Activated CD8-positive, alpha-beta T cell treated with anti-CD3 and anti-CD28 coated beads, Interleukin-2, amount 10 ng/mL, durations not matched to agents 7 days and 5 days (primary cell): ENCODE measurements at places on chromosomes 5 and 9.
A peak's percentile ranks its signal among the peaks of the same experiment; 100 is the strongest.

DNA sequence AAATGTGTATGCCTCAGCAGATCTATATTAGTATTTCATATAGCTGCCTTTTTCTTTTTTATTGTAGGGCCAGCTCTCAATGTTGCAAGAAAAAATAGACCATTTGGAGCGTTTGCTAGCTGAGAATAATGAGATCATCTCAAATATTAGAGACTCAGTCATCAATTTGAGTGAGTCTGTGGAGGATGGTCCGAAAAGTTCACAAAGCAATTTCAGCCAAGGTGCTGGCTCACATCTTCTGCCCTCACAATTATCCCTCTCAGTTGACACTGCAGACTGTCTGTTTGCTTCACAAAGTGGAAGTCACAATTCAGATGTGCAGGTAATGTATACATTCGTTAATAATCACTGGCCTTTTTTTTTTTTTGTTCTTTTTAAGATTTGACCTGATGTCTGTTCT is 23.7 kb downstream of the MAN2A1 start:
- no peak for DNase-seq

- no peak for DNase-seq
These were observed 4.9 kb downstream of the FRMD3 start for GRCh38 chr9:83533296-83533695.

- DNase-seq, result no peak
These were observed 105.8 kb downstream of the TTLL11 start for GRCh38 chr9:121987314-121987713.

DNA sequence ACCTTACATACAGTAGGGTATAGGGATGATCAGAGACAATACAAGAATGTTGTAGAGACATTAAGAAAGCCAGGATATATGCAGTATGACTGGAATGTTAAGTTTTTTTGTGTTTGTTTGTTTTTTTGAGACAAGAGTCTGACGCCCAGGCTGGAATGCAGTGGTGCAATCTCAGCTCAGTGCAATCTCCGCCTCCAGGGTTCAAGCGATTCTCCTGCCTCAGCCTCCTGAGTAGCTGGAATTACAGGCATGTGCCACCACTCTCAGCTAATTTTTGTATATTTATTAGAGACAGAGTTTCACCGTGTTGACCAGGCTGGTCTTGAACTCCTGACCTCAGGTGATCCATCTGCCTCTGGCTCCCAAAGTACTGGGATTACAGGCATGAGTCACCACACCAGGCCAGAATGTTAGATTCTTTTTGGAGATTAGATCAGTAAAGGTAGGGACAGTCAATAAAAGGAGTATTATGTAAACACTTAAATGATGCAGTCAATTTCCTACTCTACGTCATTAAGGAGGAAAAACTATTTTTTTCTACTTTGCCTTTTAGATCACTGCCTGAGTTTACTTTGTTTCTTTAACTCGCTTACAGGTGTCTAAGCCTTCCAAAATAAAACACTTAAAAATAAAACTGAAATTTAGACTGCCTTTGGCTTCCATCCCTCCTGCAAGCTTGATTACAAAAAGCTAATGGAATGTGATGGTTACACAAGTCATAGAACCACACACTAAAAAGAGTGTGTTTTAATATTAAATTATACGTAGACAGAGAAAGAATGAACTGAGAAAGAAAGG is 6.8 kb upstream of the HNRNPA0 start:
- no peak for DNase-seq

DNA sequence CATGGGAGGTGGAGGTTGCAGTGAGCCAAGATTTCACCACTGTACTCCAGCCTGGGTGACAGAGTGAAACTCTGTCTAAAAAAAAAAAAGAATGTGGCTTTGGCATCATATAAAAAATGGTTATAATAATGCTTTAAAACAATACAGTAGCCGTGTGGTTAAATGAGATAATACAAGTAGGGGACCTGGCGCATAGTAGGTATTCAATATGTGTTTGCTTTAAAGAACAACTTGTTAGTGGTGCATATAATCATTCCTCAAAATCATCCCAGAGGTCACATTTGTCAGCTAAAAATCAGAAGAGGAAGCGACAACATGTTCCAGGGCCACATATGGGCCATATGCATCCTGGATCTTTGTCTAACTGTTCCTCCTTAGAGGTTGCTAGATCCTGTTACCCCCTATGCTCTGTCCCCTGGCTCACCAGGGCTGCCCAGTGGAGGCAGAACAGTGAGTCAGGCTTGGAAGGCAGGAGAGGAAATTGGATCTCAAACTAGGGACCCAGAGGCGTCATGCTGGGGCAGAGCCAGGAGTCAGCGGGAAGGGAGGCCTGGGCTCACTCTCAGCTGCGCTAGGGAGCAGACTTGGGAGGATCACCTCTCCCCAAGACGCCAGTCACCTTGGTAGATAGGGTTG is 27.7 kb downstream of the LHX6 start:
- no peak for DNase-seq

DNA sequence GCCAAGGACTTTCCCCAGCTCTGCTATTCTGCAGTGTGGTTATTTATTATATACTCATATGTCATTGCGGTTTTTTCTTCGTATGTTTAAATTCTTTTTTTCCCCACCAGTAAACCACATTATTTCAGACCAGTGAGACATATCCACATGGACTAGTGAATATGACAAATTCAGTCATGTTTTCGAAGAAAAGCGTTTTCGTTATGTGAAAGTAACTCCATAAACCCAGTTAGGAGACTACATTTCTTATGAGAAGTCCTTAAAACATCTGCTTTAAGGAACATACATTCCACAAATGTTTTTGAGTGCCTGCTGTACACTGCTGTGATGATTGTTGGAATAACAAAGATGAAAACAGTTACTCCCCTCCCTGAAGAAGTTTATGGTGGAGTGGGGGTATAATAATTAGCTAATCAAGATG is 591.8 kb upstream of the CLINT1 start:
- DNase-seq, result no peak

GRCh38 chr5:142881076-142881783 is 111.1 kb downstream of the ARHGAP26 start:
- DNase-seq, result no peak

- DNase-seq, result no peak
These were observed 310.1 kb downstream of the ADAMTS6 start for GRCh38 chr5:65171645-65172044.

- peak; percentile 30 for DNase-seq
These were observed 703 bp downstream of the FAM120AOS start for GRCh38 chr9:93452710-93453046.

- no peak for DNase-seq
These were observed 43.2 kb downstream of the C5orf15 start for GRCh38 chr5:133925269-133925668.

DNA sequence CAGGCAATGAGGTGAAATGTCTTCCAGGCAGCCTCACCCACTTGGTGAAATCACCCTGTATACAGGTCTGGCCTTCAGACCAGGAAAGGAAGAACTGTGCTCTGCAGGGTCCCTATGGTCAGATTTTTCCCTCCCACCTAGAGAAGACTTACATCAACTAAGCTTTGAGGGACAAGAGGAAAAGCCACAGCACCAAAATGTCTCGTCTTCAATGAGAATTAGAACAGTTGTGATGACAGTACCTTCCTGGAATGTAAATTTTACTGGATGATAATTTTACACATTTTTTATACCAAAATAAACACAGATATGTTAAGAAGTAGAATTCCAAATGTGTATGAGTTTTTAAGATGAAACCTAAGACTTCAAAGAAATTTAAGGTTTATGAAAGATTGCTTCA is 283.9 kb downstream of the SPOCK1 start:
- no peak for DNase-seq

DNA sequence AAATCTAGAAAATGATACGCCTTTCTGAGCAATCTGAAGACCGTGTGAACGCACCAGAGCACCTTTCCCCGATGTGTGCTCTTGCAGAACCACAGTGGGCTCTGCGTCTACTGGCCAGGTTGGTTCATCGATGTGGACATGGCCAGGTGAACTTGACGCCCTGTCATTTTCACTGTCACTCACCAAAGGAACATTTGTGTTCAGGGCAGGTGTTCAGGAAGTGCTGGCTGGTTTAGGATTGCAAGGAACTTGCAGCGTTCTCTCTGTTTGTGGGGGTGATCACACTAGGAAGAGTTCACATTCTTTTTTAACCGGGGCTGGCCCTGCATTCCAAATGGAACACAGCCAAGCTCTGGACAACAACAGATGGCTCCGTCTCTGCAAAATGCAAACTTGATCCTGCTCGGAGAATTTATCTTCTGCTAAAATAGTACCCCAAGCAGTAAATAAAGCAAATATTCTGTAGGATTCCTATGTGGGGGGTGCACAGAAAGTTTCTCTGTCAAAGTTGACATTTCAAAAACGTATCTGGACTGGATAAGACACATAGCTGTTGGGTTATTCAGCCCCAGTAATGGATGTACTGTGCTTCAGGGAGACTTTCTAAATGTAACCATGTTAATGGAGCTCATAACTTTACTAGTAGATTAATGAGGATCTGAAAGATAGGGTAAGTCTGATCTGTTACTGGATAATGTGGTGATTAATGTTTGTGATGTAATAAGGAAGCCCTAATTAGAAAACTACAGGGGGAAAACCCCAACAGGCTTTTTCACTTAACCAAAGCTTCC is 45.7 kb upstream of the FANCC start:
- no peak for DNase-seq

DNA sequence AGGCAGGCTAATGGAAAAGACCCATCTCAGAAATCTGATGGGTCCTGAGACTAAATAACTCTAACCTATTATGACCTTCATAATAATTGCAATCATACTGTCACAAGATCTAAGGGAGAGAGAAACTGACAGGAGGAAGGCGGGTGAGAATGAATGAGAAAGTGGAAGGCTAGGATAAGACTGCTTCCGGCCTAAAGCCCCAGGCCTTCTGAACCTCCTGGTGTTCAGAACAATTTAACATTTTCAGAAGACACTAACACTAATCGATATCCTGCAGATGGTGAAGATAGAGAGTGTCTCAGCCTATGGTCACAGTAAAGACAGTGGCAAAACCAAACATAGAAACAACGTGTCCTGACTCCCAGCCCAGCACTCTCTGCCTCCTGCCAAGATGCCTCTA is 1.2 kb downstream of the RPS14 start:
- no peak for DNase-seq

GRCh38 chr9:4760122-4760521 is 19.1 kb upstream of the AK3 start:
- no peak for DNase-seq

GRCh38 chr9:83715794-83716193 is 8.0 kb upstream of the UBQLN1 start:
- no peak for DNase-seq

DNA sequence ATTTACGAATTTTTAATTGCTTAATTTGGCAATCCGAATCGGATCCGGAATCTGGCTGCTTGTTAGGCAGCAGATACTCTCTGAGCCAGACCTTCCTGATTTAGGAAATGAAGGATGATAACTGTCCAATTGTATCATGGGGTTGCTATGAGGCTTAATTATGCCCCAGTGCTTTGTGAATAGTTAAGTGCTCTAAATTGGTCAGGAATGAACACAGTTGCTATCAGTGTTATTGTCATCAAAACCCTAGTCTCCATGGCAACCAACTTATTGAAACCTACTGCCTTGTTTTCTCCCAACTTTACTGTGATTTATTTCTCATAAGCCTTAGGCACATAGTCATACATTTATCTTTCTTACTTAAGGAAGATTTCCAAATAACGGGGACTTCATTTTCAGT is 47.9 kb downstream of the MAMDC2 start:
- DNase-seq, result no peak

GRCh38 chr9:297104-297972 is 82.7 kb downstream of the DOCK8 start:
- DNase-seq, result peak; percentile 35

GRCh38 chr9:124708074-124708473 is 63.0 kb downstream of the NR6A1 start:
- DNase-seq, result no peak

DNA sequence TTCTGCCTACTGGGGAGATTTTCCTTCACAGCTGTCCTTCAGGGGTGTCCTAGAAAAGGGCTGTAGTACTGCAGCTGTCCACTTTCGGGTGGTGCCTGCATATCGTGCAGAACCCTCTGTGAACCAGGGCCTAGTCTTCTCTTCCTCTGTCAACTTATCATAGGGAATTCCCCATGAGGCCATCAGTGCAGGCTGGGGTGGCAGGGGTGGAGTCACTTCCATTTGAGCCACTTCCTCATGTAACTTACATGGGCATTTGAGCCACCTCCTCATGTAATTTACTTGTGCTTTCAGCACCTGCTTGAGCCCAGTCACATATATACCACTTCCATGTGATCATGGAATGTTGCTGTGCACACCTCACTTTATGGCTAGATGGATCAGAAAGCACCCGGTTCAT is 742.0 kb upstream of the RGMB start:
- DNase-seq, result no peak

DNA sequence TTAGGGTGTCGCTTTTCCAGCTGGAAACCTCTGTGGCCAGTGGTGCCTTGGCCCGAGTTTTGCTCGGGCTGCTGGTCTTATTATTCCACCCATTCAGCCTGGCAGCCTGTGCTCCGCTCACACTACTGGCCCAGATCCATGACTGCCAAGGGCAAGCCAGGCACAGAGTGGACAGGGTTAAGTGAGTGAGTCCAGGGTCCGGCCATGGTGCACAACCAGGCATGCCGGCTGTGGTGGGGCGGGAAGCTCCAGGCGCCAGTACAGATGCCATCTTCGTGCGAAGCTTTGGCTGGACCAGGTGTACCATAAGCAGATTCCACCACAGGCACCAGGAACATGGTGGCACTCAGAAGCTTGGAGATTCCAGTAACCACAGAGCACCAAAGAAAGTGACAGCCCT is 580.2 kb upstream of the FAM174A start:
- no peak for DNase-seq

GRCh38 chr5:53411388-53411787 is 69.0 kb upstream of the FST start:
- DNase-seq, result no peak

GRCh38 chr5:178123966-178124925 is 6.6 kb upstream of the RMND5B start:
- DNase-seq, result no peak

GRCh38 chr5:64939772-64940510 is 171.2 kb downstream of the CWC27 start:
- no peak for DNase-seq

GRCh38 chr9:112787978-112788377 is 37.4 kb downstream of the SNX30 start:
- no peak for DNase-seq

- no peak for DNase-seq
These were observed 12.8 kb upstream of the MGAT1 start for GRCh38 chr5:180815293-180815917.

DNA sequence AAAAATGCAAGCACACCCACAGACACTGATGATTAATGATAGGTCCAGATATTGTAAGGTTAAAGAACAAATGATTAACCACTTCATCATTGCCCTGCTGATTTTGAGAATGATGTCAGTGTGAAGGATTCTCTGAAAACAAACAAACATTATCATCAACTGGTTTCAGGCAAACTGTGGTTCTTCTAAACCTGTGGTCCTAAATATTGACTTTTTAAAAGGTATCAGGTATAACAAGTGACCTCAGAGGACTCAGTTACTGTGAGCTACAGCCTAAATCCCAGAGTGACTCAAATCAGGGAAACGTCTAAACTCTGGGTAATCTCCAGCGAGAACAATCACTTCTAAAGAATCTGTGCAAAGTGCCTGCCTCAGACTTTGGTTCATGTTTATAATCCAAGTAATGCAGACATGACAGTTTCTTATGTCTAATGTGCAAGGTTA is 172.3 kb upstream of the CDH6 start:
- no peak for DNase-seq
